ENCODE measurements at places on chromosomes 11 and 22.

- no peak for DNase-seq
Observed at GRCh38 chr22:20129747-20130014, 1.9 kb upstream of the ZDHHC8 start.

GRCh38 chr11:13440100-13440855 lies 22.7 kb downstream of the BTBD10 start:
- peak; percentile 55 for DNase-seq

- DNase-seq = no peak
Observed at GRCh38 chr11:126124231-126124661, 61.6 kb upstream of the CDON start.

- DNase-seq = no peak
Observed at GRCh38 chr11:84819128-84819527, 808.0 kb downstream of the DLG2 start.

DNA sequence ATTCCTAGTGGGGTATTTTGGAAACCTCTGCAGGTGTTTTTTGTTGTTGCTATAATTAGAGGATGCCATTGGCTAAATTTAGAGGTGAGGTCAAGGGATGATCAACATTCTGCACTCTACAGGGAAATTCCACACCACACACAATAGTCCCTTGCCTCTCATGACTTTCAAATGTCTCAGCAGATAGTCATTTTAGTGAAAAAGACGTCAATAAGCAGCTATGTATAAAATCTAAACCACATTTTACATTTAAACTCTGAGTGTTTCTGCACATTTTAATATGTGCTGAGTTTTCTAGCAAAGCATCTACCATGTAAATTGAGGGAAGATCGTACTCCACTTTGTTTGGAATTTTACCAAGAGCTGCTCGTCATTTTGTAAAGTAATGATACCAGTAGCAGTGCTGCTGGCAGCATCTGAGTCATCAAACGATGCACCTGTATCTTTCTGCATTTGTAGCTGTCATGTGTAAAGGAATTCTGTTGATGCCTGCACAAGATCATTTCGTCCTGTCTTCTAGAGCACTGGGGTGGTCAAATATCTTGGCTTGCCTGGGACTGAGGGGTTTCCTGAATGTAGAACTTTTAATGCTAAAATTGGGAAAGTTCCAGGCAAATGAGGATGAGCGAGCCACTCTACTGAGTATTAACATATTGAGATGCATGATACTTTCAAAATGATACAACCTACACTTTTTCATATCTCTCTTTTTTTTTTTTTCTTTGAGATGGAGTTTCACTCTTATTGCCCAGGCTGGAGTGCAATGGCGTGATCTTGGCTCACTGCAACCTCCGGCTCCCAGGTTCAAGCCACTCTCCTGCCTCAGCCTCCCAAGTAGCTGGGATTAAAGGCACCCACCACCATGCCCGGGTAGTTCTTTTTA lies 414.5 kb upstream of the SYN3 start:
- no peak for DNase-seq

GRCh38 chr11:65382033-65382803 lies at the start of gene SLC25A45:
SLC25A45 (minus strand) TSS chr11:65382646; CDS start chr11:65381951, 695 bp downstream.
- DNase-seq = peak; percentile 83

GRCh38 chr11:35784699-35785098 lies 122.1 kb downstream of the TRIM44 start:
- DNase-seq = no peak

DNA sequence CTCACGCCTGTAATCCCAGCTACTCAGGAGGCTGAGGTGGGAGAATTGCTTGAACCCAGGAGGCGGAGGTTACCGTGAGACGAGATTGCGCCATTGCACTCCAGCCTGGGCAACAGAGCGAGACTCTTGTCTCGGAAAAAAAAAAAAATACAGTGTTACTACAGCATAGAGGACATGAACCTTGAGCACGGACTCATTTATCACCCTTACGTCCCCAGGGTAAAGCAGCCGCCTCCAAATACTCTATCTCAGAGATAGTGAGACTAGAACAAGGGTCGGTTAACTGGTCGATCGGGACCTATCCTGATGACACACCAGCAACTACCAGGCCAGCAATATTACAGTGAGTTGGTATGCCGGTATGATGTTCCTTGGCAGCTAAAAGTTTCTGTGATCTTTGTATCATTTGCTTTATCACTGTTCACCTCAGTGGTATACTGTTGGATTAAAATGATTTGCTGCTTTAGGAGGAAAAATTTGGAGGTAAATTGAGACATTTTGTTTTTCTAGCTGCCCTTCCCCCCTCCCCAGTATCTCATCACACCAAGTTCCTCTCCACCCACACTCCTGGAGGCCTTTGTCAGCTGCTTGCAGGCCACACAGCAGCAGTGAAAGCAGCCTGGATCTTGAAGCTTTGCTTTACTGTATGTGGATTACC lies 7.0 kb upstream of the SIDT2 start:
- no peak for DNase-seq

GRCh38 chr11:88744140-88744539 lies 321.6 kb downstream of the GRM5 start:
- DNase-seq = no peak

DNA sequence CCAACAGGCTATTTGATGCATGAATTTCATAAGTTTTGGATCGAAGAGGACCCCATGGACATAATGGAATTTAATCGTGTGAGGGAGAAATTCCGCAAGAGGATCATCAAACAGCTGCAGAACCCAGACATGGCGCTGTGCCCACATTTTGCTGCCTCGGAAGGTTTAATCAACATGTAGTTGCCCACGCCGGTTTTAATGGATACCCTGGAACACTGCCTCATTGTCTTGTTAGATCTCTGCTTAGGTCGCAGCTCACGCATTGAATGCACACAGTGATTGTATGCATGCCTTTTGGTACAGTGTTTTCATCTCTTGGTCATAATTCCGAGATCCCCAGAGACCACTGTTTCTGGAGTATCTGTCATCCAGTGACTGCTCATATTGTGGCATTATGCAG lies 46.8 kb downstream of the SLN start:
- no peak for DNase-seq

DNA sequence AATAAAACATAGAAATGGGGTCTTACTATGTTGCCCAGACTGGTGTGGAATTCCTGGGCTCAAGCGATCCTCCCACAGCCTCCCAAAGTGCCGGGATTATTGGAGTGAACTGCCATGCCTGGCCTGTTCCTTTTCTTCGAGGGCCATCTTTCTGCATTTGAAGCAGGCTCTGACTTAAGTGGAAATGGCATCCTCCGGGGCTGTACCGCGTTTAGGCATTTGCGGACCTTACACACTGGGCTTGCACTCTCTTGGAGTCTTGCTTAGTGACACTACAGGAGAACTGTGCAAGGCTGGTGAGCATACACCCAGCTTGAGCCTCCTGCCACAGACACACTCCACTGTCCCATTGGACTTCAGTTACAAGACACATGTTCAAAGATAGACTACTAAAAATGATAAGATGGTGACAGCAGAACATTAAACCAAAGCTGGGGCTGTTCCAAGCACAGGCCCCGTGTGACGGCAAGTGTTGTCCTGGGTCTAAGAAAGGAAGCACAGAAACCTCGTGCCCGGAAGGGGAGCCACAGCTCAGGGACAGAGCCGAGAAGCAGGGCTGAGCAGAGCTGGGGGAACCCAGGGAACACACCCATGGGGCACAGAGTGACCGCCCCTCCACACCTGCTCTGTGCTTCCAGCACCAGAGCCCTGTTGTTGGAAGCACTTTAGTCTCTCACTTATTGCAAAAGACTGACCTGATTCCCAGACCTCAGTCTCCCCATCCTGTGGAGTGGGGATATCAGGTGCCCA lies 59.0 kb upstream of the SHANK2 start:
- no peak for DNase-seq

GRCh38 chr11:19447150-19447566 lies 206.4 kb upstream of the E2F8 start:
- DNase-seq = no peak

GRCh38 chr22:29073618-29074275 lies 912 bp downstream of the KREMEN1 start:
- DNase-seq = peak; percentile 47

DNA sequence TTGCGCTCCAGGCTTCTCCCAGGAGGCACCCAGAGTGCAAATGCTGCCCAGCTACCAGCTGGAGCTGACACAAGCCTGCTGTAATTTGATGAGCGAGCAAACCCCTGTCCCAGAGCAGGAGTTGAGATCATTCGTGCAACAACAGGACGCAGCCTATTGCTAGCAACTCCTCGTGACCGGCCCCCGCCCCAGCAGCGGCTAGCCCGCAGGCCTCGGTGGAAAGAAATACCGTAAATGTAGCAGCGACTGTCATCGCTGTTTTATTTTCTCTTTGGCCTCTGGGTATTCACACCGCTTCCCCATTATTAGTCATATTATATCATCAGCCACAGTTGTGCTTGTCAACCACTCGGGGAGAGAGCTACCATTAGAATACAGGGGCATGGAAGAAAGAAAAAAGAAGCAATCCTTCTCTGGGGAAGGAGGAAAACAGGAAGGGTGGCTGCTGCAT lies 59.2 kb upstream of the ATXN10 start:
- DNase-seq = peak; percentile 53

- DNase-seq = no peak
Observed at GRCh38 chr22:50522806-50523438, 2.5 kb downstream of the SCO2 start.

DNA sequence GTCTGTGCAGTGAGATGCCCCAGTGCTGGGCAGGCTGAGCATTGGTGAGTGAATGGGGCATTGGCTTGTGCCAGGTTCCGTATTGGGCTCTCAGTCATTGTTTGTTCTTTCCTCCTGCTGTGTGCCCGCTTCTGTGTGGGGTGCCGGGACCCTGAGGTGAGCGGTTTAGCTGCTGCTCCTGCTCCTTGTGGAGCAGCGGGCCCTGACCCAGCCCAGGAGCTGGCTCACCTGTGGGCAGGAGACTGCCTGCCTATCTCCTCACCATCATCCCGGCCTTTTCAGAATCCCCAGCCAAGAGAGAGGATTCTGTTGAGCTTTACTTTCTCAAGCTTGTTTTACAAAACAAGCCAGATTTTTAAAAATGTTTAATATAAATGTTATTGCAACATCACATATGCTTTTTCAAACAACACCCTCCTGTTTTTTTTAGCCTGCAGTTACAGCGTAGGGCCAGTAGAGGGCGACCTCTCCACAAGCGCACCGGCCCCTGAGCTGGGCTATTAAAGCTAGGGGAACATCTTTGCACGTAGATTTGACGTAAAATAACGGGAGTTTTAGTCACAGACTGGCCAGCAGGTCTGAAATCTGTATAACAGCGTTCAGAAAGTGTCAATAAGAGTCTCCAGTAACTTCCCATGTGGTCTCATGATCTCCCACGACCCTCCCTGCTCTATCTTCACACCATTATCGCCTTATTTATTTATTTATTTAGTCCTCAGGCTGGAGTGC lies 25.1 kb upstream of the RELT start:
- peak; percentile 61 for DNase-seq

DNA sequence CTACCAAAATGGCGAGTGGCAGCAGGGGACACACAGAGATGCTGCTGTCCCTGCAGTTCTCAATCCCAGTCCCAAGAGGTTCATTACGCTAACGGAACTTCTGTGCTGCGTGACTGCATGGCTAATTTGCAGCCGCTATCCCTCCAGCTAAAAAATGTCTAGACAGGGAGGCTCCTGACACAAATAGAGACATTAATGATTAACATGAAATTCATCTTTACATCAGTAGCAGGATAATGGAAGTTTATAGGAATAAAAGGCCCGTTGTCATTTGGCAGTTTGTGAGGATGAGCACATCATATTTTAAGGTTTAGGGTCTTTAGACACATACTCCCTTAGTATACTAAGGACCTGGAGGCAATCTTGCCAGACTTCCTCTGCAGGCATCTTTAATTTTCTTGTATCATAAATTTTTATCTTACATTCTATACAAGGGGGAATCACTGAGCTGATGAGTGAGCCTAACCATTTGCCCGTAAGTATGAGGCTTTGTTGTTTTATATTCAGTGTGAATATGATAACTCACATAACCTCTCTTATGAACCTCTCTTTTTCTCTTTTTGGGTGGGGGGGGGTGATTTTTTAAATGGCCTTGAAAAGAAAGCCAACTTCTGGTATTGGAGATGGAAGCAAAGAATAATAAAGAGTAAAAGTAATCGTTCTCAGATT lies 99.8 kb upstream of the OR9G4 start:
- DNase-seq = no peak

GRCh38 chr11:128058580-128059208 lies 528.7 kb downstream of the ETS1 start:
- no peak for DNase-seq

DNA sequence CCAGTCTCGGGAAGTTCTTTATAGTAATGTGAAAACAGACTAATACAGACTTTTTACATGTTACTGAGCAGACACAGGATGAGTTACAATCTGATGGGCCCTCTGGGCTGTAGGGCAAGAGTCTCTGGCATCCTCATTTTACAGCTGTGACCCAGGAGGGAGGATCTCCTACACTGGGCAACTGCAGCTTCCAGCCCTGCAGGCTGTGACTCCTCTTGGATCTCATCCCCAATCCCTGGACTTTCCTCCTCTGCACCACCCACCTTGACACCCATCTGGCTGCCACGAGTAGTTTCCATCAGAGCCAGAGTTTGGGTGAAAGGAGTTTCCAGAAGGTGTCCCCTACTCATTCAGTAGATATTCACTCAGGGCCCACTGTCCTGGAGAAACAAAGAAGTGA lies 48.9 kb upstream of the MYEOV start:
- DNase-seq = no peak

GRCh38 chr11:43947003-43947500 lies 4.6 kb downstream of the C11orf96 start:
- peak; percentile 75 for DNase-seq
